ENCODE measurements at places on chromosomes 7 and 10. TPM values are rescaled to one million over a fixed set of nuclear protein-coding genes. Genes with fewer than 3 reads are reported as not detected.

- no peak for DNase-seq
- no peak overlapping the region for H3K4me3 ChIP-seq
- no peak overlapping the region for H3K27ac ChIP-seq
- H3K36me3 ChIP-seq = no peaks in the 10 kb centered on the region
These were observed 649.2 kb downstream of the SORCS1 start for GRCh38 chr10:106515206-106515790.

DNA sequence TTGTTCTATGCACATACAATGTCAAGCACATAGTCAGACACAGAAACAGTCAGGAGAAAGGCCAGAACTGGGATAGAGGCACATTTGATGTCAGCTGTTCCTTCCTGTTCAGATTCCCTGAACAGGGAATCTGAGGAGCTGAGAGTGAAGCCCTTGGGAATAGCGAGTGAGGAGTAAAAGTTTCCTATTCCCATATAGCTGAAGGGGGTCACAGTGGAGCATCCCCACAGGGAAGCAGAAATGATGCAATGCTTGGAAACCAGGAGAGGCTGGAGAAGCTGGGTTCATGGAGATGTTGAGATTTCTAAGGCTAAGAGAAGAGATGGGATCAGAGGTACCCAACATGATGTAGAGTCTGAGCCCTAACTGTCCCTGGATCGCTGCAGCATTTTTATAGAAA lies 11.3 kb upstream of the PRXL2A start:
- peak overlapping the region; percentile 48 for H3K27ac ChIP-seq
- peaks cover 10% of the 10 kb centered on the region for H3K4me1 ChIP-seq
- H3K27me3 ChIP-seq = peaks cover 4% of the 10 kb centered on the region
- H3K36me3 ChIP-seq = no peaks in the 10 kb centered on the region

The FAM241B gene
- total RNA-seq = 50.1 TPM

GRCh38 chr7:148327379-148327778 lies 263.2 kb upstream of the C7orf33 start:
- no peak overlapping the region for H3K4me3 ChIP-seq
- no peak for DNase-seq
- no peaks in the 10 kb centered on the region for H3K4me1 ChIP-seq
- no peak overlapping the region for H3K27ac ChIP-seq
- H3K36me3 ChIP-seq = peaks cover 21% of the 10 kb centered on the region

- no peaks in the 10 kb centered on the region for H3K4me1 ChIP-seq
- H3K27me3 ChIP-seq = no peaks in the 10 kb centered on the region
- H3K36me3 ChIP-seq = no peaks in the 10 kb centered on the region
These were observed 6.6 kb downstream of the CHCHD2 start for GRCh38 chr7:56099653-56100052.

- H3K4me1 ChIP-seq = peaks cover 2% of the 10 kb centered on the region
- no peak for DNase-seq
- no peaks in the 10 kb centered on the region for H3K36me3 ChIP-seq
- H3K4me3 ChIP-seq = no peak overlapping the region
- no peak overlapping the region for H3K27ac ChIP-seq
These were observed 582.2 kb downstream of the SORCS1 start for GRCh38 chr10:106582291-106582690.

GRCh38 chr10:77073663-77073960 lies 564.0 kb downstream of the KCNMA1 start:
- no peak overlapping the region for H3K27ac ChIP-seq
- H3K4me3 ChIP-seq = no peak overlapping the region
- no peaks in the 10 kb centered on the region for H3K36me3 ChIP-seq
- no peaks in the 10 kb centered on the region for H3K27me3 ChIP-seq
- no peak for DNase-seq

DNA sequence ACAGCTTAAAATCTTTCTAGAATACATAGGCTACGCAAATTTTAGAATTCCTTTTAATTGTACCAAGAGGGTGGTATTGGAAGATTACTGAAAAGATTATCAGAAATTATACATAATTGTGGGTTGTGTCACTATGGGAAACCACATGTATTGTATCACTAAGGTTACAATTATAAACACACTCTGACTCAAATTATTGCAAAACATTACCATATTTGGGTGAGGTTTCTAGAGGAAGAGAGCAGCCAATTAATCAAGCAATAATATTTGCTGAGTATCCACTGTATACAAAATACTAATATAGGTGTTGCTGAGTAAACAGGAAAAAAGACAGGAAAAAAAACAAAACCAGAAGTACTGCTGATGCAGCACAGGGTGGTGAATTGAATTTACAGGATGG lies 3.1 kb upstream of the CAPZA2 start:
- peaks cover 9% of the 10 kb centered on the region for H3K27me3 ChIP-seq
- H3K36me3 ChIP-seq = no peaks in the 10 kb centered on the region
- no peak for DNase-seq
- no peak overlapping the region for H3K4me3 ChIP-seq
- peaks cover 25% of the 10 kb centered on the region for H3K4me1 ChIP-seq

The ZNF467 gene
- 1.4 TPM for total RNA-seq

The CASTOR2 gene
- total RNA-seq = 74.2 TPM

DNA sequence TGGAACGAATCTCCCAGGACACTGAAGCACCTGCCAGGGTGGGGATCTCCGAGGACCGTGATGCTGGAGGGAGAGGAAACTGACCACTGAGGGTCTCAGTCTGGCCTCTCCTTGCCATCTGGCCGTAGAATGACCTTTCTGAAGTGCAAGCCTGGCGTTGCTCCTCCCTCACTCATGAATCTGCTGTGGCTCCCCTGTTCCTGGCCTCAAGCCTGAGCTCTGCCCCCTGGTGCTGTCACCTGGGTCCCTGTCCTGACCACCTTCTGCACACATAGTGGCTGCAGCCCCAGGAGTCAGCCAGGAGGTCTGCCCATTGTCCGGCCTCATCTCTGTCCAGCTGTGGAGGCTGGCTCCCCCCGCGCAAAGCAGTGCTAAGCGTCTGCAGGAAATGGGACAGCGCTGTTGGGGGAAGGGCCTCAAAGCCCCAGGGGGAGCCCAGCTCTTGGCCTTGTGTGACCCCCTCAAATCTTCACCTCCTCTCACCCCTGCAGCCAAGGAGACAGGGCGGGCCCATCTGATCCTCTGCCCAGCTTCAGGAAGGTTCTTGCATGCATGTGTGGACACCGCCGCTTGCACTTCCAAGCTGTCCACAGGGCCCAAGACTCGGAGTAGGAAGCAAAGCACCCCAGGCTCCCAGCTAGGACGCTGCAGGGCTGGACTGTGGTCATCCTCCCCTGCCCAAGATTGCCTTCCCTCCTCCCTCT lies 65.7 kb downstream of the MYL10 start:
- peaks cover 3% of the 10 kb centered on the region for H3K4me1 ChIP-seq
- peaks cover 2% of the 10 kb centered on the region for H3K36me3 ChIP-seq
- DNase-seq = no peak
- H3K4me3 ChIP-seq = no peak overlapping the region
- peaks cover under 1% of the 10 kb centered on the region for H3K27me3 ChIP-seq
- H3K27ac ChIP-seq = no peak overlapping the region

GRCh38 chr7:50653981-50654425 lies 88.8 kb upstream of the DDC start:
- no peak overlapping the region for H3K4me3 ChIP-seq
- H3K27me3 ChIP-seq = peaks cover 5% of the 10 kb centered on the region
- no peak overlapping the region for H3K27ac ChIP-seq
- peaks cover 10% of the 10 kb centered on the region for H3K36me3 ChIP-seq
- no peak for DNase-seq

DNA sequence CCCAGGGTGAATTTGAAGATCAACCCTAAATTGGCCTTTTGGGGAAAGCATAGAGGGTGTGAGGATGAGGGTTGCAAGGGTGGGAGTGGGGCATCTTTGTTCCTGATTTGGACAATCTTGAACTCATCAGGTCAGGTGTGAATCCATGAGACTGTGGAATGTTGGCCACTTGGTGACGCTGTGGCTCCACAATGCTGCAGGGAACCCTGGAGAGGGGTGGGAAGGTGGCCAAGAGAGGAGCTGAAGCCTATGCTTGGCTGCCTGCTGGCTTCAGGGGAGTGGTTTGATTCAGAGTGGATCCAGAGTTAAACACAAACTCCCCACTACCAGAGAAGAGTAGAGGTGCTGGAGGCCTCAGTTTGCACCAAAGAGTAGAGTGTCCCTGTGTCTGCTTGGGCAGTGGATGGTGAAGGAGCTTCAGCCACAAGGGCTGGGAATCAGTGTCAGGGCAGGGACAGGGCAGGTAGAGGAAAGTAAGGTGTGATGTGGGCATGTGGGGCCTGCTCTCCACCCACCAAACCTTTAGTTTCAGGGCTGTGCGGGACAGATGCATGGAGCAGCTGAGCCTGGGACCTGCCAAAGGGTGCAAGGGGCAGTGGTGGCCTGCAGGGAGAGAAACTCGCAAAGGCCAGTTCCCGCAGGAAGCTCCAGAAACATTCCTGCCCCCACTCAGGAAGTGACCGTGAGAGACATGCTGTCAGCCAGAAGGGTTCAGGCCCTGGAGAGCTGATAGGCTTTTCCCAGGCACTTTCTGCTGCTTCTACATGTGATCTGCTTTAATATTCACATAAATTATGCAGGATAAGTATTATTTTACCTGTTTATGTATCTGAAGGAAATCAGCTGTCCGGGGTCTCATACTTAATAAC lies 81.0 kb upstream of the PRSS58 start:
- no peaks in the 10 kb centered on the region for H3K36me3 ChIP-seq
- H3K27me3 ChIP-seq = peaks cover 2% of the 10 kb centered on the region
- peaks cover 33% of the 10 kb centered on the region for H3K4me1 ChIP-seq
- peak; percentile 88 for DNase-seq
- H3K4me3 ChIP-seq = no peak overlapping the region

- H3K27me3 ChIP-seq = peaks cover 14% of the 10 kb centered on the region
- no peak overlapping the region for H3K27ac ChIP-seq
- no peak overlapping the region for H3K4me3 ChIP-seq
These were observed 2.1 kb upstream of the TRIL start for GRCh38 chr7:28960071-28960840.

The ABCB1 gene
- total RNA-seq = 0.78 TPM

GRCh38 chr7:16649196-16649595 lies 3.2 kb downstream of the BZW2 start:
- DNase-seq = no peak
- H3K27ac ChIP-seq = no peak overlapping the region
- peaks cover 31% of the 10 kb centered on the region for H3K4me1 ChIP-seq

The BAZ1B gene
- total RNA-seq = 108 TPM

The UPK3B gene
- total RNA-seq = 6.5 TPM

DNA sequence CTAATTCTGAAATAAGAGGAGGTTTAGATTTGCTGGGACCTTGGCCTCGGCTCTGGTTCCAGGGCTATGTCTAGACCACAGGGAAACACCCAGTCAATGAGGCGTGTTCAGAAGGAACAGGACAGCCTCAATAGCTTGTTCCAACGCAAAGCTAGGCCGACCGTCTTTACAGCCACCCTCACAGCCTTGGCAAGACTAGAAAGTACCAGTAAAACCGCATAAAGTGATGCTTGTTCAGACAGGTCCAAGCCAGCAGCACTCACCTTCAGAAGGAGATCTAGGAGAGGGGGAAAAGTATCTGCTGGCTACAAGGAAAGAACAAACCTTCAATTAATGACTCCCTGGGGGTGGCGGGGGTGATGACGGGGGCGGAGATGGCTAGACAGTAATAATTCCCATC lies 50.1 kb upstream of the LMTK2 start:
- DNase-seq = no peak
- no peaks in the 10 kb centered on the region for H3K4me1 ChIP-seq
- no peak overlapping the region for H3K27ac ChIP-seq
- H3K27me3 ChIP-seq = peaks cover 9% of the 10 kb centered on the region
- no peaks in the 10 kb centered on the region for H3K36me3 ChIP-seq
- no peak overlapping the region for H3K4me3 ChIP-seq

- peaks cover 5% of the 10 kb centered on the region for H3K4me1 ChIP-seq
- H3K36me3 ChIP-seq = no peaks in the 10 kb centered on the region
- H3K27ac ChIP-seq = no peak overlapping the region
- H3K27me3 ChIP-seq = peaks cover 2% of the 10 kb centered on the region
These were observed 341.1 kb upstream of the SEMA3A start for GRCh38 chr7:84535580-84536270.

GRCh38 chr7:107049971-107050532 lies 5.5 kb downstream of the PRKAR2B start:
- no peak overlapping the region for H3K4me3 ChIP-seq
- no peaks in the 10 kb centered on the region for H3K36me3 ChIP-seq
- no peak for DNase-seq
- H3K27me3 ChIP-seq = peaks cover 5% of the 10 kb centered on the region
- H3K4me1 ChIP-seq = peaks cover 3% of the 10 kb centered on the region

DNA sequence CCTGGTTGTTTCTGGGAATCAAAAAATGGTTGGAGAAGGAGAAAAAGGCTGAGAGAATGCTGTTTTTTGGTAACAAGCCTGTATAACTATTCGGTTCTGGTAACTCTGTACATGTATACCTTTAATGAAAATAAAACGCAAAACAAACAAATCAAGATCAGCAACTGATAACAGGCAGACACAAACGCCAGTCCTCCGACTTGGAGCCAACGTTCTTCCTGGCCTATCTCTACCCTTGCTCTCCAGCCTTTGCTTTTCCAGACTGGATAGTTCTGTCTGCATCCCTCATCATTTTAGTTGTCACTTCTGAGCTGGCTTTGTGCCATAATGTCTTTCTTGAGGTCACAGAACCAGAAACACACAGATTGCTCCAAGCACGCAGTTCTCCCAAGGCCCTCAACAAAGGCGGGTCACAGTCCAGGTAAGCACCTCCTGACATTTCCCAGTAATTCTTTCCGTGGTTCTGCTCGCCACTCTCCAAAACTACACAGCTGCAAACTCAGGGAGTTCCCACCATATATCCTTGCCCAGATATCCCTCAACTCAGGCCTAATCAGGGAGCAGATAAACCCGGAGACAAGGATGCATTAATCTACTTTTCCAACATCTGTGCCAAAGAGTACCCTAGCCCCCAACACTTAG lies 20.2 kb downstream of the HIP1 start:
- H3K27ac ChIP-seq = no peak overlapping the region
- no peaks in the 10 kb centered on the region for H3K27me3 ChIP-seq
- no peaks in the 10 kb centered on the region for H3K4me1 ChIP-seq
- H3K4me3 ChIP-seq = no peak overlapping the region

The DUS4L gene
- 11.5 TPM for total RNA-seq

DNA sequence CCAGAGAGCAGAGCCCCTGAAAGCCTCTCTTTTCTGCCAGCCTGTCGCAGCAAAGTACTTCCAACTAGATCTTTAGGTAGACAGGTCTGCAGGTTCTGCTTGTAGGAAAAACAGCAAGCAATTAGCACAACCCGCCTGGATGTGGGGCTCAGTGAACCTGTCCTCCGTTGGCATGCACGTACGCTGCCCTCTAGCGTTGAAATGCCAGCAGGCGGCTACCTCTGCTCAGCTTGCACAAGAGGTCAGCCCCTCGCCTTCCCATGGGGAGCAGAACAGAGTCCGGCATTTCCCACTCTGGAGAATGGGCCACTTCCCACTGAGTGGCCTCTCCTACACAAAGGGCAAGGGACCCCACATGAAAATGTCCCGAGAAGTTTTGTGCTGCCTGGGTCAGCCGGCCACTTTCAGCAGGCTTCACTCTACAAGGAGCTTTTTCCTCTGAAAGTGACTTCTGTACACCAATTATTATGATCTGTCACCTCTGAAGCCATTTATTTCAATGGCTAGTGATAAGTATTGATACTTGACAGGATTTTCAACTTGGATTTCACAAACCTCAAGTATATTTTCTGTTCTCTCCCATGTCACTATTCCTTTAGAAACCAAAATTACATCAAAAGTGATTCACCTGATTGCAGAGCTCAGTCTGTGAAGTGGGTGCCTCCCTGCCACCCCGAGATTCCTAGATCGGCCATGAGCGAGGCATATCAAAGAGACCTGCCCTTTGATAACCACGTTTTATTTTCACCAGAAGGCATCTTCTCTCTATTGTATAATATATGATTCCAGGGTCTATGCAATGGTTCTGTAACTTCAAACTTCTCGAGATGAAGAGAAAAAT lies 56.7 kb downstream of the JCAD start:
- H3K4me1 ChIP-seq = no peaks in the 10 kb centered on the region
- H3K4me3 ChIP-seq = no peak overlapping the region
- no peaks in the 10 kb centered on the region for H3K36me3 ChIP-seq
- peak; percentile 85 for DNase-seq

The EXOC6 gene
- 9.1 TPM for total RNA-seq

Data from glutamatergic neuron (in vitro differentiated cells).